ENCODE measurements at places on chromosomes 13 and 19.
A peak's percentile ranks its signal among the peaks of the same experiment; 100 is the strongest.

DNA sequence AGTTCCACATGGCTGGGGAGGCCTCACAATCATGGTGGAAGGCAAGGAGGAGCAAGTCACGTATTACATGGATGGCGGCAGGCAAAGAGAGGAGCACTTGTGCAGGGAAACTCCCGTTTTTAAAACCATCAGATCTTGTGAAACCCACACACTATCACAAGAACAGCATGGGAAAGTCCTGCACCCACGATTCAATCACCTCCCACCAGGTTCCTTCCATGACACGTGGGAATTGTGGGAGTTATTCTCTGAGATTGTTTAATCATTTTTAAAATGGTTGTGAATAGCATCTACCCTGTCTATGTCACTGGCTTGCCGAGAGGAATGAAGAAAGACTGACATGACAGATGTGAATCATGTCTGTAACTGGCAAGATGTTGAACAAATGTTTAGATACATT is 301.7 kb downstream of the HS6ST3 start:
- DNase-seq: no peak

- no peak for DNase-seq
These were observed 11.3 kb upstream of the TNFRSF19 start for GRCh38 chr13:23558675-23559536.

GRCh38 chr13:29479716-29480492 is 115.6 kb downstream of the SLC7A1 start:
- DNase-seq: no peak

DNA sequence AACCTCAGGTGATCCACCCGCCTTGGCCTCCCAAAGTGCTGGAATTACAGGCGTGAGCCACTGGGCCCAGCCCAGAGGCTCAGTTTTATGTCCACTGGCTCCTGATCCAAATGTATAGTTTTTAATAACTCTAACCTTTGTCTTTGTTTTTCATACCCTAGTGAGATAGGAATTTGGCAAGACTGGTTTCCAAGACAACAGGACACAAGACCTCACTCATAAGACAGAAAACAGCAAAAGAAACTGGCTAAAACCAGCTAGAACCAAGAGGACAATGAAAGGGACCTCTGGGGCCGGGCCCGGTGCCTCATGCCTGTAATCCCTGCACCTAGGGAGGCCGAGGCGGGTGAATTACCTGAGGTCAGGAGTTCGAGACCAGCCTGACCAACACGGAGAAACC is 27.6 kb downstream of the CPT1C start:
- DNase-seq: no peak

GRCh38 chr13:27820524-27821482 is 28.5 kb downstream of the GSX1 start:
- DNase-seq: no peak

GRCh38 chr13:59776924-59777690 is 386.6 kb downstream of the DIAPH3 start:
- no peak for DNase-seq

- no peak for DNase-seq
These were observed 16.4 kb downstream of the SULT2B1 start for GRCh38 chr19:48568345-48568886.

- peak; percentile 8 for DNase-seq
These were observed 194.4 kb downstream of the GGACT start for GRCh38 chr13:100394005-100394695.

DNA sequence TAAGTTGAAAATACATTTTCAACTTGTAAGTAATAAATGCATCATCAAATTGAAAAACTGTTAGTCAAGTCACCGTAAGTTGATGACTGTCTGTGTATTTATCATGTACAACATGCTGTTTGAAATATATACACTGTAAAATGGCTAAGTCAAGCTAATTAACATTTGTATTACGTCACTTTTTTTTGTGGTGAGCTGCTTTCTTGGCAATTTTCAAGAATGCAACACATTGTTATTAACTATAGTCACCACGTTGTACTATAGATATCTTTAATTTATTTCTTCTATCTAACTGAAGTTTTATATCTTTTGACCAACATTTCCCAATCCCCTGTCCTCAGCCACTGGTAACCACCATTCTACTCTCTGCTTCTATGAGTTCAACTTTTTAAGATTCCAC is 57.0 kb downstream of the RBM26 start:
- no peak for DNase-seq

DNA sequence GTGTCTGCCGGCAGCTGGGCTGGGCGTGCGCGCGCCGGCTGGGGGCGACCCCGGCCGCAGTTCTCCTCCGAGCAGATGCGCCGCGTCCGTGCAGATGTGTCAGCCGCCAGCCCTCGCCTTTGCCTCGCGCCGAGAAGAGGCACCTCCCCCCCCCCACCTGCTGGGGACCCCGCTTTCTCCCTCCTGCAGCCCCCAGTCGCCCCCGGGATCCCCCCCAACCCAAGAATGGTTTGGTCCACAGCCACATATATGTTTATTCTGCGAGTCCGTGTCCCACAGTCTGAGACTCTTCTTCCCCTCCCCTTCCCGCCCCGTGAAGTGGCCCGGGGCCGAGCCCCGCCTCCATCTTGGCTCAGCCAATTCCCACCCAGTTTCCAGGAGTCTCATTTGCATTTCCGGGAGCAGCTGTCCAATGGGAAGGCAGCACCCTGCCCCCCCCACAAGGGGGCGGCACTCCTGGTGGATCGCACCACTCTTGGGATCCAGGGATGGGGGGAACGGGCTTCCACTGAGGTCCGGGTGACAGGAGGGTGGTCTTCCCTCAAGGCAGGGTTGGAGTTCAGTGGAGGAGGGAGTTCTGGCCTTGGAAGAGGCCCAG is 8.6 kb downstream of the ISOC2 start:
- DNase-seq: no peak

GRCh38 chr19:43126720-43127119 is 44.2 kb upstream of the PSG2 start:
- no peak for DNase-seq

GRCh38 chr13:40671956-40672764 is 5.7 kb upstream of the FOXO1 start:
- no peak for DNase-seq

- DNase-seq: no peak
These were observed 9.6 kb downstream of the ABHD13 start for GRCh38 chr13:108227651-108228272.

- no peak for DNase-seq
These were observed 50.8 kb downstream of the FOXO1 start for GRCh38 chr13:40615619-40616018.

DNA sequence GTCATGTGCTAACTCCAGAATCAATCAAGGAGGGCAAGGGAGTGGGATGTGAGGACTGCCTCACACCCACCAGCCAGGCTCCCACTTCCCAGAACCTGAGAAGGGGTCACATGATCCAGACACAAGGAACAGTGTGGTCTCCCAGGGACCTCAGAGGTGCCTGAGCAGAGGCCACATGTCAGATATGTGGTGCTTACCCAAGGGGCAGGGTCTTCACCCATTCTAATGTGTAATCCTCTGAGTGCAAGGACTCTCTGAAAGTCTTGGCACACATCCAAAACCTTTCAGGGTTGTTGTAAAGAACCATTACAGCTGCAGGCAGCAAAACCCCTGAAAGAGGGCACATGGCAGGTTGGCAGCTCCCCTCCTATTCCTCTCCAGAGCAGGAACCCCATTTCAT is 656.6 kb downstream of the UQCRFS1 start:
- DNase-seq: no peak

- no peak for DNase-seq
These were observed 69.7 kb upstream of the C1QTNF9B start for GRCh38 chr13:23966691-23967615.

GRCh38 chr13:48849515-48849914 is 126.2 kb upstream of the FNDC3A start:
- DNase-seq: no peak

All from naive thymus-derived CD8-positive, alpha-beta T cell (primary cell).